ENCODE measurements at places on chromosomes 7 and 10.

- no peak for DNase-seq
Measured at GRCh38 chr7:93992421-93993110, 11.6 kb downstream of the BET1 start.

DNA sequence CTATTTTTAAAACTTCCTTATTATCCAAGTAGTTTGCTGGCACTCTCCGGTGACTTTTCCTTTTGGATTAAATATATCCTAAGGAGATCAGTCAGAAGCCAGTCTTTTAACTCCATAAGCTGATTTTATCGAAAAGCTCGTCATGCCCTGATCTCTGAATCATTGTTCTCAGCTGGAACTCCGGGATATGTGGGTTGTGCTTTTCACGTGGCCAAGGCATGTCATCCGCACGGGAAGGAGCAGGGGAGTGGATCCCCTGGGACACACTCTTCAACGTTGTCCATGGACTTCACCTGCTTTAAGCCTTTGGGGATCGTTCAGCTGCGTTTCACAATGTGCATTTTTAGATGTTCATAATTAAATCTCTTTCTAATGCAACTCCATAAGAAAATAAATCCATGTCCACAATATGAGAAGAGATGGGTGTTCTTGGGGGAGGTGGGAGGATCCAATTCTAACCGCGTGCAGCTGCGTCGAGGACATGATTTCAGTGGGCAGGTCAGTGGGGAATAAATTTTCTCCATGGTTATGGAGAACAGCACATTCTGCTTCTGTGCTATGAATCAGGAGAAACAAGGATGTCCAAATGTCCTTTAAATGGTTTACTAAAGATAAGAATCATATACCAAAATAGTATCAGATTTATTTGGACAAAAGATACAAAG lies 229.5 kb upstream of the ADARB2 start:
- DNase-seq, result no peak

- no peak for DNase-seq
Measured at GRCh38 chr10:104608091-104608828, 32.8 kb upstream of the SORCS3 start.

DNA sequence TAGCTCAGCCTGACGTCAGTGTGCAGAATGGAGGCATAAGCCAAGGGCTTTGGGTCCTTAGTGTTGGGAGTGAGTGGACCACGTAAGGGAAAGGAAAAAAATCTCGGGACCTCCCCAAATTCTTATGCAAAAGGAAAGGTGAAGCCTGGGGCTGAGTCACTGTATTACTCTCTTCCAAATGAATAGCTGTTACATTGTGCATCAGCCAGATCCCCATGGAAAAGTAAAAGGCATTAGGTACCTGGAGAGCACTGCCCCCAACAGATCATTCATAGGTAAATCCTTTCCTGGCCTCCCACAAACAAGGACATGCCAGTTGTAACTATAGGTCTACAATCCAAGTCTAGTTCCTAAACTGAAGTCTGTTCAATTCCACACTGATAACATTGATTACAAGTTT lies 170.5 kb downstream of the C1GALT1 start:
- no peak for DNase-seq

DNA sequence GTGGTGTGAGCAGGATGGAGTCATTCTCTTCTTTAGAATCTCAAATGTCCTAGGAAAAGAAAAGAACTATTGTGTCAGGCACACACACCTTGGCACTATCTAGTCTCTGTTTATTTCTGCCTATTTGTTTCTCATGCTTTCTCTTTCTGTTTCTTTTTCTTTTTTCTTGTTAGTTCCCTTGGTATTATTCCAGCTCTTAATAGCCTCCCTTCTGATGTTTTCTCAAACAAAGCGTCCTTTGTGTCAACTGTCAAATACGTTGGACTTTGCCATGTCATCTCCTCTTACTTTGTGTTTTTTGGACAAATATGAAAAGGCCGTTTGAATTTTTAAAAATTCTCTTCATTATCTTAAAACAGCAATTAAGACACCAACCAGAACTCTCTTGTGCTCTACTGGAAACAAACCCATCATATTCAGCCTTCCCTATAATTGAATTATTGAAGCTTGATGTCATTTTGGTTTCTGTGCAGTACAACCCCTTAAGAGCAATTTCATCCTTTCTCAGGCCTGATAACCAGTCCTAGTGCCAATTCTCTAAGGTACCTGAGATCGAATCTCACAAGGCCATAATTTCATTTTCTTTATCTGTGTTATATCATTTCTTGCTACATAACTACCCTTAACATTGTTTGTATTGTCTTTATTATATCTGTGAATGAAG lies 497.8 kb upstream of the NRP1 start:
- no peak for DNase-seq

- DNase-seq, result no peak
Measured at GRCh38 chr7:48173313-48173712, 2.1 kb downstream of the ABCA13 start.

DNA sequence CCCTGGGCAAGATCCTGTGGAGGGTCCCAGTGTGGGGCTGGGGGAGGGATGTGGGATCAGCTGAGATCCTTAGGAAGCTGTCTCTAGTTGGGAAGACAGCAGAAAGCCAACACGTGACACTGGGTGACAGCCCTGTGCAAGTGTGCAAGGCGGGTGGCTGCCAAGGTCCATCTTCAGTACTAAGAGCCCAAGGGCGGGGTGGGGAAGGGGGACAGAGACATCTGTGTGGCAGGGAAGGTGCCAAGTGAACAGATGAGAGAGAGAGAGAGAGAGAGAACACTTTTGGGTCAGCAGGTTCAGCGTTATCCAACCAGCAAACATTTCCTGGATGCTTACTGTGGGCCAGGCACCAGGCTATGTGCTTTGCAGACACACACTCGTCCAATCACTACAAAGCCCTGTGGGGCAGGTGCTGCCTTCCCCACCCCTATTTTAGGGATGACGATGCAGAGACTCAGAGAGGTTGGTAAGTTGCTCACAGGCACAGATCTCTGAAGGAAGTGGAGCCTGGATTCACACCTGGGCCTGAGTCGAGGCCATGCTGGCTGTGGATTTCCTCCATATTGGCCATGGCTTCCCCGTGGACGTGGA lies 135.7 kb downstream of the GRK5 start:
- no peak for DNase-seq

Measured in T-helper 9 cell (primary cell).